NCI-H1105 treated with DMSO at 0.1 percent for 48 hours (cell line): ENCODE measurements at places on chromosomes 16 and 17.

DNA sequence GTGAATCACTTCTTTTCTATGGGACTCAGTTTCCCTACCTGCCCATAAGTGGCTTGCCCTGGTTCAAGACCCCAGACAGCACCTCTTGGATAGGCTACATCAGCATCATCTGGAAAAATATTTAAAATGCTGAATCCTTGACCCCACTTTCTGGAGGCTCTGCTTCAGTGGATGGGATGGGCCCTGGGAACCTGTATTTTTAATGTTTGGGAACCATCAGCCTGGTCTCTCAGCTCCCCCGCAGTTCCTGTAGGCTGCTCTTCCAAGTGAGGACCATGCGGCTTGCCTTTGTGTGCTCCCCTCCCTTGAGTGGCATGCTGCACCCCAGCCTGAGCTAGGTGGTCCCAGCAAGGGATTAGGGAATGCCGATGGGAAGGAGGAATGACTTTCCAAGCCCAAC is 68.3 kb upstream of the CRHR1 start:
- DNase-seq: no peak

DNA sequence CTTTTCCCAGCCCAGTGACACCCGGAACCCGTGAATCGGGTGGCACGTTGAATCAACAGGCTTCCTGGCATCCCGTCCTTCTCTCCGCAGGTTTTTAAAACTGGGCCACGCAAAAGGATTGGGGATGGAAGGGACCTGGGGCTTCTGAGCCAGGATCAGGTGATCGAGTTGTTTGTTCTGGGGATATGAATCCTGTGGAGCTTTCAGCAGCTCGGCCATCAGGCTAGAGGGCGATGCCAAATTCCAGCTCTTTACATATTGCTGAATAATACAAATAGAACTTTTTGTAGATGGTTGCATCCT is 473 bp downstream of the SUPT6H start:
- no peak for DNase-seq

DNA sequence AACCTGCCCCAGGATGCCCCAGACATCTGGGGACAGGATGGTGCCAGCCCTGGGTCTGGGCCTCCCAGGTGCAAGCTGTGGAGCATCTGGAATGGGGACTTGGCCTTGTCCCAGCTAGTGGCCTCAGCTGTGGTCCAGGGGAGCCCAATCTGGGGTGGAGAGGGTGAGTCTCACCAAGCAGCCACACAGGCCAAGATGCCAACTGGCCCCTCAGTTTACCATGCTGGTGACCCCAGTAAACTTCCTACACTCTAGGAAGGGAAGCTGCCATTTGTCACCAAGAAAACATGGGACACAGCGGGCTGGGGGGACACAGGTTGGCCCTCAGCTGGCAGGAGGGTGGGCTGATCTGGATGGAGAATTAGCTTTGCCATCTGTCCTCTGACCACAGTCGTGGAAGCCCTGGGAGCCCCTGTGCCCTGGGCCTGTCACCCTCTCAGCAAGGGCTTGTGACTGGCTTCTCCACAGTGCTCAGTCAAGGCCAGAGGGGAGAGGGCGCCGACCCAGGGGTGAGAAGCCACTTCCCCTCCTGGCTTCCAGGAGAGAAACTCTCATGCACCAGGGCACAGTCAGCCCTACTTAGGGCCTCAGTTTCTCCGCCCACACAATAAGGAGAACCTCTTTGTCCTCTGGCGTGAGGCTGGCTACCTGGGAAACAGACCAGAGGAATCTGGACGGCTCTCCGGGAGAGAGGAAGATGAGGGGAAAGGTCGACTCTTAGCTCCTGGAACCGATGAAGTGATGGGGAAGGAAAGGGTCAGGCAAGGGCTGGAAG is 126.4 kb upstream of the SMURF2 start:
- no peak for DNase-seq

DNA sequence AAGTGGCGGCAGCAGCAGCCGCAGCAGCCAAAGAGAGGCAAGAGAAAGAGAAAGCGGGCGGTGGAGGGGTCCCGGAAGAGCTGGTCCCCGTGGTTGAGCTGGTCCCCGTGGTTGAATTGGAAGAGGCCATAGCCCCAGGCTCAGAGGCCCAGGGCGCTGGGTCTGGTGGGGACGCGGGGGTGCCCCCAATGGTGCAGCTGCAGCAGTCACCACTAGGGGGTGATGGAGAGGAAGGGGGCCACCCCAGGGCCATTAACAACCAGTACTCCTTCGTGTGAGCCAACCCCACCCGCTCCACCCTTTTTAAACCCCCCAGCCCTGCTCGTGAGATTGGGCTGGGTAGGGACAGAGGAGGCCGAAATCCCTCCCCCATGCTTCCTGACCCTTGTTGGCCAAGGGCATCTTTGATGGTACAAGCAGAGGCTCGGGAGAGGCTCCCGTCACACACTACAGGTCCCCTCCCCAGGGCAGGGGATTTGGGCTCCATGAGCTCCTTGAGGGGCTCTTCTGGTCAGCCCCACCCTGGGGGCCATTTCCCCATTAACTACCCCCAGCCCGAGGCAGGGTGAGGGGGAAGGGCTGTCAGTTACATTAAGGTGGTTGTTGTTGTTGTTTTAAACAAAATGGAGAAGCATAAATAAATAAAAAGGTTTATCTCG is 4.6 kb upstream of the ATP2A1 start:
- no peak for DNase-seq

GRCh38 chr16:49939495-49939894 is 83.6 kb upstream of the ZNF423 start:
- DNase-seq: no peak

GRCh38 chr16:86768228-86768791 is 190.0 kb downstream of the FOXL1 start:
- DNase-seq: no peak

GRCh38 chr17:44844390-44844830 is 3.3 kb upstream of the HIGD1B start:
- DNase-seq: no peak

GRCh38 chr16:4316864-4317531 is 1.1 kb downstream of the GLIS2 start:
- DNase-seq: peak; percentile 58

GRCh38 chr17:74307984-74308773 is 17.8 kb upstream of the KIF19 start:
- DNase-seq: no peak

DNA sequence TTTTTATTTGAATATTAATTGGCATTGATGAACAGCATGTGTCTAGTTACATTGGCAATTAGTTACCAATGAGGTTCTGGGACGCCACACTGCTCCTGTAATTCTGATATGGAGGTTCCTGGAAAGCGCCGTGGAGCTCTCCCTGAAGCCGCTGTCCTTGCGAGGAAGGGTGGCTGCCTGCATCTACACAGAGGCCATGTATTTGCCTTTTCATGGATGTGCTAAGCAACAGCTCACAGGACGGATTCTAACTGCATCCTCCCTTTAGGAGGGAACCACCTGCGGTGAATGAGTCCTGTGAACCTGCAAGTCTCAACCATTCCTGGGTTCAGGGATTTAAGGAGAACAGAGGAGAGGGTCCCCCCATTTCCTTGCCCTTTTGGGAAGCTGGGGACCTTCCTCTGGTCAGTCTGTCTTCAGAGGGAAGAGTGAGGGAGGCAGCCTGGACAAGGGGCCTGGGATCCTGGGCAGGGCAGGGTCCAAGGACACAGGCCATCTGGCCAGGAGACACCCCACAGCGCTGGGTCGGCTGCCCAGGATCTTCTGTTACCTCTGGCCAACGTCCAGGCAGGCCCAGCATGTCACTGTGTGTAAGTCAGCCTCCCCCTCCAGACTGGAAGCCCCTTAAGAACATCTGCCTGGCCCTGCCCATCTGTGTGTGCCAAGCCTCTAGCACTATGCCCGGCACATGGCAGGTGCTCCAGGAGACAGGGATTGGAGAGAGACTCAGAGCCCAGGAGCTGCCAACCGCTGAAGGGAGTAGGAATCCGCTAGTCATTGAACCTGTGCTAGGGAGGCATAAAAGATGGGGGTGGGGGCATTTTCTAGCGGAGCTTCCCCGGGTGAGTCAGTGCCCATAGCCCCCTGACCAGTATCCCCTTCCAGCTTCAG is 314.1 kb upstream of the TNRC6C start:
- peak; percentile 9 for DNase-seq

DNA sequence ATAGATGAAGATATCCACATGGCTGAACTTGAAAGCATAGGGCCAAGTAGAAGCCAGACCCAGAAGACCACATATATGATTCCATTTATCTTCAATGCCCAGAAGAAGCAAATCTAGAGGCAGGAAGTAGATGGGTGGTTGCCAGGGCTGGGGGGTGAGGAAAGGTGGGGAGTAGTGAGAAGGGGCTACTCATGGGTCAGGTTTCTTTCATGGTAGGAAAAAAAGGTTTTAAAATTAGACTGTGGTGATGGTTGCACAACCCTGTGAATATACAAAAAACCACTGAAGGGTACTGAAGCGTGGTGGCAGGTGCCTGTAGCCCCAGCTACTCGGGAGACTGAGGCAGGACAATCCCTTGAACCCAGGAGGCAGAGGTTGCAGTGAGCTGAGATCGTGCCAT is 5.4 kb downstream of the CD2BP2 start:
- DNase-seq: no peak

DNA sequence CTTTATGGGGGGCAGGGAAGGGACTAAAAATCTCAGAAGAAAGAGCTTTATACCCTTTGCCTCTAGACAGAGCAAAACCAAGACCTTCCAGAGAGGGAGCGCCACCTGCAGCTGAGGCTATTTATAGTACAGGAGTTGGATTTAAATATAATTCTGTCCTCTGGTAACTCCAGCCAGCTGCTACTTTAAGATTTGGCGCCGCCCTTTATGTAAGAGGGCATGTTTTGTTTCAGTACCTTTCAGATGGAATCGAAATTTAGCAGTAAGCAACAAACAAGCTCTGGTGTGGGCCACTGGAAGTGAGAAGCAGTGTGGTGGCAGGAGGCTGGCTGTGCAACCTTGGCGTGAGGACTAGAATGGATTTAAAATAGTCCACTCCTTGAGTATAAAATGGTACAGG is 5.2 kb upstream of the GUCY2D start:
- DNase-seq: no peak

- peak; percentile 64 for DNase-seq
Measured at GRCh38 chr17:13597723-13598347, 3.9 kb downstream of the HS3ST3A1 start.

GRCh38 chr17:58808609-58809563 is 53.2 kb downstream of the PPM1E start:
- no peak for DNase-seq

- DNase-seq: no peak
Measured at GRCh38 chr17:41763327-41763726, 23.2 kb downstream of the JUP start.

DNA sequence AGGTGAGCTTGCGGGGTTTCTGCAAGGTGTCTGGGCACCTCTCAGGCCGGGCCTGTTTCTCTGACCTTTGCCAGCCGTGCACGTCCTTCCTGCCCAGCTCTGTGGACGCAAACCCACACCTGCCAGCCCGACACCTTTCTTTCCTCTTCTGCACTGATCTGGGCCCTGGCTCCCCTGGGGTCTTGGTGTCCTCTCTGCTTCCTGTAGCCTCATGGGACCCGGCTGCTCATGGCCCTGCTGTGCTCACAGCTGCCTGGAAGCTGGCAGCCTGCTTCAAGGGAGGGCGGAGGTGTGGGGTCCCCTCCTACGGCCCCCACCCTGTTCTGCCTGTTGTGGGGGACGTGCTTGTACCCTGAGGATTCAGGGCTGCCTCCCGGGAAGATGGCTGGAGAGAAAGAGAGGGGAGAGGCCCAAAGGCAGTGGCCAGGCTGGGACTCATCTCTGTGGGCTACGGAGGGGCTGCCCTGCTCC is 342.4 kb downstream of the SEC14L1 start:
- no peak for DNase-seq

DNA sequence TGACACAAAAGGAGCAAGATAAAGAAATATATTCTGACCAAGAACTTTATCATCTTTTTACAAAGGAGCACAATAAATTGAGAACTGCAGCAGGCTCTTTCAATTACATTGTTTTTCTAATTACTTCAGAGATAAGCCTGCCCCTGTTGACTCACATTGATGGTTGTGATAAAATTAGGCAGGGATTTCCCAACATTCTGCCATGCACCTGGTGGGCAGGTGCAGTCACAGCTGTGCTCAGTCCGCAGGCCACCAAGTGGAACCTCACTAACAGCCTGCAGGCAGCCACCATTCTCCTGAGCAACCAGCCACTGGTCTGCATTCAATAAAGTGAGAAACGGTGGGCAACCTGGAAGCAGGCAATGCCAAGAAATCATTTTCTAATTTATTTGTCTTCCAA is 5.1 kb downstream of the FANCA start:
- peak; percentile 43 for DNase-seq

DNA sequence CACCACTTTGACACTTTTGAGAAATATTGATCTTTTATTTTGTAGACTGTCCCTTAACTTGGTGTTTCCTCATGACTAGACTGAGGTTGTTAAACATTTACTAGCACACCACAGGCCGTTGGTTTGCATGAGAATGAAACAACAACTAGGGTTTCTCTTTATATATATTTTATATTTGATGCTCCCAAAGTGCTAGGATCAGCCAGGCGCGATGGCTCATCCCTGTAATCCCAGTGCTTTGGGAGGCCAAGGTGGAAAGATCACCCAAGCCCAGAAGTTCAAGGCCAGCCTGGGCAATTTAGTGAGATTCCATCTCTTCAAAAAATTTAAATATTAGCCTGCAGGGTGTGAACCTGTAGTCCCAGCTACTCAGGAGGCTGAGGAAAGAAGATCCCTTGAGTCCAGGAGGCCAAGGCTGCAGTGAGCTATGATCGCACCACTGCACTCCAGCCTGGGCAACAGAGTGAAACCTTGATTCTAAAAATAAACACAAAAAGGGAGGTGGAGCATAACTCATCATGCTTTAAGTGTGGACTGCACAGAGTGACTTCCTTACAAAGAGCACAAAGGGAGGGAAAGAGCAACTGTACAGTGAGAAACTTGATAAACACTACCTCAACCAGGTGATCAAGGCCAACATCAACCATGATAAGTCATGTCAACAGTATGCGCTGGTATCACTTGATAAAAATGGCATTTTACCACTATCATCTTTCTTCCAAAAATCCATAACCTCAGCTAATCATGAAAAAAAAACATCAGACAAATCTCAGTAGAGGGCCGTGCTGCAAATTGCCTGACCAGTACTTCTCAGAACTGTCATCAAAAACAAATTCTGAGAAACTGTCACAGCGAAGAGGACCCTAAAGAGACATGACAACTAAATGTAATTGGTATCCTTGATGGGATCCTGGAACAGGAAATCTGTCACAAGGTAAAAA is 72.8 kb upstream of the ATF7IP2 start:
- DNase-seq: no peak

GRCh38 chr16:85605912-85606841 is 6.9 kb upstream of the GSE1 start:
- DNase-seq: no peak

DNA sequence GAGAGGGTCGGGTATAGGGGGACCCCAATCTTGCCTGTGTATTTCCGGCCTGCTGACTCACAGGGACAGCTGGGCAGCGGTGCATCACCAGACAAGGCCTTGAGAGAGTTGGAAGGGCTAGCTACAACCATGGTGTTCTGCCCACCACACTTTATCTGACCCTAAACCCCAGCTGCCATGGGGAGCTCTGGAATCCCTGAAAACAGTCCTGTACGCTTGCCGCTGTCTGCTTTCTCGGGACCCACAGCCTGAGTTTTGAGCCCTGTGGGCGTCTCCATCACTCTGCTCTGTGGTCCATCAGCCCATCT is 100.4 kb upstream of the GSE1 start:
- no peak for DNase-seq
